ENCODE measurements at places on chromosomes 1 and 21.

DNA sequence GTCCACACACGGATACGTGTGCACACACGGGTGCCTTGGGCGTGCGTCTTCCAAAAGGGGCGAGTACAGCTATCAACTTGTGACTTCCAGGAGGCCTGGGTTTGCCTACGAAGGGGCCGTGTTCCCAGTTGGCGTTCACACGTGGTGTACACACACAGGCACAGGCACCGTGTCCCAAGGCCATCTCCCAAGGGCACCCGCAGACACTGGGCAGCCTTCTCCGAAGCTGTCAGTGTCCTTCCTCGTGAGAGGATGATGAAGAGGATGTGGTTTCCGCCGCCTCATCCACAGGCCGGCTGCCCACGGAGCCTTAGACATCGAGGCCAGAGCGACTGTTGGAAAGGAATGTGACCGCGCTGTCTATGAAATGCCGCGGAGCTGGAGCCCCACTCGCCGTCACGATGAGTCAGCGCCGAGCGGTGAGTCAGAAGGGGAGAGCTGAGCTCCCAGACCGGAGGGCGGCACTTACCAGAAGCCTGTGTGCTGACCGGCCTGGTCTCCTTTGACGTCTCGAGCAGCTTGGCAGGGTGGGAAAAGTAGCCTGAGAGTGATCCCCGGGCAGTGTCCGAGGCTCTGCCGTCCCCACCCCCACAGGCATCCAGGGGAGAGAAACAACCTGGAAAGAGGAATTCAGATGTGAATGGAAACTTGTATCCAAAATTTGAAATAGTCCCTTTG lies 141.4 kb upstream of the ARHGEF16 start:
- peak; percentile 70 for DNase-seq

- no peak for DNase-seq
Observed at GRCh38 chr1:62693123-62693522, 4.9 kb upstream of the DOCK7 start.

DNA sequence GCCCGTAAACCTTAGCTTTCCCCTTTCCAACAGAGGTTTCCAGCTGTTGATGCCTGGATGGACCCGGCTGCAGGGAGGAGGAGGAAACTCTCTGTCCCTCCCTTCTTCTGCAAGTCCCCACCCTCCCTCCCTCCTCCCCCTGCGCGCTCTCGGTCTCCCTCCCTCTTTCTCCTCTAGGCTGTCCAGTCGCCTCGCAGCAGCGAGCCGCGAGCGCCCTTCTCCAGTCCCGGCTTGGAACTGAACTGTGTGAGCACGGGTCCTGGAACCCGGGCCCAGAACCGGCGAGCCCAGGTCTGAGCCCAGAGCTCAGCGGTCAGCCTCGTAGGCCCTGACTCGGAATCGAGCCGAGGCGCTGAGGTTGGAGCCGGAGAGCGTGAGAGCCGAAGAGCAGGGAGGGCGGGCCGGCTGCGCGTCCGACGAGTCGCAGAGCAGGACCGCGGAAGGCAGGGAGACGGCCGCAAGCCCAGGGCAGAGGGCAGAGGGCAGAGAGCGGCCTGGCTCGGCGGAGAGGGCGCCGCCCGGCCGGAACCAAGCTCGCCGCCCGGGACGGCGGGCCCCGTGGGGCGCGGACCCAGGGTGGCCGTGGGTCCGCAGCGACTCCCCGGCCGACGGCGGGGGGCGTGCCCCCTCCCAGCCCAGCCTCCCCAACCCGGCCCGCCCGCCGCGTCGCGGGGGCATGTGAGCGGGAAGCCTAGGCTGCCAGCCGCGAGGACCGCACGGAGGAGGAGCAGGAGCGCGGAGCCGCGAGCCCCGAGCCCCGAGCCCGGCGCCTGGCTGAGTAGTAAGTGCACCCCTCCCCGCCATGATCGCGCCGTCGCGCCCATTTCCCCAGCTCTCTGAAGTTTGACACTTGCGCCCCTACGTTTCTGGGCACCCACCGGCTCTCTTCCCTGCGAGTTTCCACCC lies at the start of gene SOX13:
SOX13 (plus strand) TSS at position 185 of the 906 bp plus-strand sequence. CDS start 39,801 bp downstream, outside the sequence.
- no peak for DNase-seq

- no peak for DNase-seq
Observed at GRCh38 chr1:209531006-209531405, 52.5 kb upstream of the CAMK1G start.

- no peak for DNase-seq
Observed at GRCh38 chr1:117392771-117393170, 25.5 kb downstream of the MAN1A2 start.

DNA sequence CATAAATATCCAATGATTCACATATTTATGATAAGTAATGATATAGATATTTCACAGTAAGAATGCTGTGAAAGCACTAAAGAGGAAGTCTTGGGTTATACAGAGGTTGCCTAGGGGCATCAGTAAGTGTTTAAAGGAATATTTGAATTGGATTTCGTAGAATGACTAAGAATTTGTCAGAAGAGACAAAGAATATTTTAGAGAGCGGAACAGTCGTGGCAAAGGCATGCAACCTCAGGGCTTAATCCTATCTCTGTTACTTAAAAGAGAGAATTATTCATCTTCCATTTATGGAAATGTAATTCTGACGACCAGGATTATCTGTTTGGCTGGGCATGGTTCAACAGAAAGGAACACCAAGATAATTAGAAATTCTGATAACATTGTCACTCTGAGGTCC lies 171.9 kb upstream of the NR5A2 start:
- no peak for DNase-seq

DNA sequence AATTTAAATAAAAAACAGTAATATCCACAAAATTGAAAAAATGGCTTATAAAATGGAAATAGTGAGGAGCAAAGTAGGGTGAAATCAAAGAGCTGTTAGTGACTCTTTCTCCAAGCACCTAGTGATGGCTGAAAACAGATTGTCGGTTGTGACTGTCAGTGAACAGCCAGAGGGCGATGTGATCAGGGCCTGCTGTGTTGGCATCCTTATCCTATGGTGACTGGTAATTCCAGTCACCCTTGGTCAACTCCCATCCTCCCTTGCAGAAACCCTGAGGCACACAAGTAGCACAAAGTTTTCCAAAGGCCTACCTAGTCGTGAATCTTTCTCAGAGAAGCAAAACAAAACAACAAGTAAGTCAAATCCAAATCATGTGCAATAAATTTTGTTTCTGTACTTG lies 599.8 kb upstream of the CXADR start:
- DNase-seq: no peak

DNA sequence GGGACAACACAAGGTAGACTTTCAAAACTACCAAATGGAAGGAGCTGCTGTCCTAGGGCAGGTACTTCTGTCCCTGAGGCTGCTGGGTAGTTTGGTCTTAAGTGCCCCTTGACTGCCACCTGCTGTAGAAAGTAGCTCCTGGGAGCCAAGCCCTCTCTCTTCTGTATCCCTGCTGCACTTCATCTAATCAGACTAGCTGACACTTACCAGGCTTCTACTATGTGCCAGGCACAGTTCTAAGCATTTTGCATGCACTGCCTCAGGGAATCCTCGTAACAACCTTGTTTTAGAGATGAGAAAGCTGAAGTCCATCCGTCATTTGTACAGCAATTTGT lies 15.9 kb upstream of the SRSF4 start:
- no peak for DNase-seq

GRCh38 chr1:24206516-24207394 lies 19.7 kb upstream of the IFNLR1 start:
- no peak for DNase-seq

DNA sequence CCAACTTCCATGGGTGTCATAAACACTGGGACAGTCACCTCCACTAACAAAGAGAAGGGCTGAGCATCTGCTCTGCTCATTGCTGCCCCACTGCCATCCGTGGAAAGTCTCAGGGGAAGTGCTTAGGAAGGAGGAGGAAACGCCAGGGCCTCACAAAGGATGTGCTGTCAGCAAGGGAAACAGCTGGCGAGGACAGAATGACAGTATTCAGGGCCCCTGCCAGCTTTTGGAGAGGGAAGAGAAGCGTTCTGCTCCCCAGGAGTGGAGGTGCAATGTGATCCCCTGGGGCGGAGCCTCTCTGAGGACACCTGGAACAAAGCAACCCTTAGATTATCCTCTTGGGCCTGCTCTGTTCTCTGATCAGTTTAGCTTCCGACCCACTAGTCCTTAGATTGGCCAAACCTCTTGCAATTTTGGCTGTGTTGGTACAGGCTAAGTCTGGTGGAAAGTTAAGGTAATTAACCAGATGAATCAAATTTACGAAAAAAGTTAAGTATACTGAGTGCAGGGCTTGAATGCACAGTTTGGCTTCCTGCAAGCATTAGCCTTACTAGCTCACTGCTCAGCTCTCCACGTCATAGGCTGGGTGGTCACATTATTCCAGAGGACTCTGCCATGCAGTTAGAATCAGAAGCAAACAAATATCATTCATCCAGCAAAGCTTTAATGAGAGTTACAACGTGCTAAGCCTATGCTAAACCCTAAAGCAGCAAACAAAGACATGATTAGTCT lies 170.2 kb upstream of the NFIA start:
- DNase-seq: no peak

DNA sequence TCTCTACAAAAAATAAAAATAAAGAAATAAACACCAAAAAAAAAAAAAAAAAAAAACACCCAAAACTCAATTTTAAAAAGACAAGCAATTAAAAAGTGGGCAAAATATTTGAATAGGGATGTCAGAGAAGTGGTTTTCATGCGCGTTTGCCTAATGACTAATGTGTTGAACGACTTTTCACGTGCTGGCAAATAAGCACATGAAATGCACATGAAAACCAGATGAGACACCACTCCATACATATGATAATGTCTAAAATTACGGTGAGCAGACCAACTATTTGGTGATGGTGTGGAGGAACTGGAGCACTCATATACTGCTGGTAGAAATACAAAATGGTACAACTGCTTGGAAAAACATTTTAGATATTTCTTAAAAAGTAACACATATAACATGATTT lies 39.4 kb upstream of the UHMK1 start:
- DNase-seq: no peak

DNA sequence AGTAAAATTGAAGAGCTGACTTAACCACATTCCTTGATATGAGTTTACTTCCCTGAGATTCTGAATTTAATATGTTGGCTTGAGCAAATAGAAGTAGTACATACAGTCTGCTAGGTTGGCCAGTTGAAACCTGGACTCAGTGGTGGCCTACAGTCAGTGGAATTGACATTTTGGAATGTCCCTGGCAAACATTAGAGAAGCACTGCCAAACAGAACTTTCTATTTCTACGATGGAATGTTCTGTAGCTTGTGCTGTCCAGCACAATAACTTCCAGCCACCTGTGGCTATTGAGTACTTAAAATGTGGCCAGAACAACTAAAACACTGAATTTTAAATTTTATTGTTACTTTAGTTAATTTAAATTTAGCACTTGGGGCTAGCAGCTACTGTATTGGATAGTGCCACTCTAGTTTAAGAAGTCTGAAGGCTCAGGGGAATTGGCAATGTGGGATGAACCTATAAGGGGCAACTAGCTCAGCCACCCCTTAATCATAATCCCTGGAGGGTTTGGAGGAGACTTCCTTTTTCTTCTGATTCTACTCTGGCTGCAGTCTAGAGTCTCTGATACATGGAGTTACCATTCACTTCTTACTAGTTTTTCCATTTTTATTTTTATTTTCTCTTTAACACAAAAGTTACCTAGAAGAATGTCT lies 10.3 kb upstream of the TEDDM1 start:
- DNase-seq: no peak

- DNase-seq: no peak
Observed at GRCh38 chr1:147292631-147293251, 50.3 kb downstream of the CHD1L start.

DNA sequence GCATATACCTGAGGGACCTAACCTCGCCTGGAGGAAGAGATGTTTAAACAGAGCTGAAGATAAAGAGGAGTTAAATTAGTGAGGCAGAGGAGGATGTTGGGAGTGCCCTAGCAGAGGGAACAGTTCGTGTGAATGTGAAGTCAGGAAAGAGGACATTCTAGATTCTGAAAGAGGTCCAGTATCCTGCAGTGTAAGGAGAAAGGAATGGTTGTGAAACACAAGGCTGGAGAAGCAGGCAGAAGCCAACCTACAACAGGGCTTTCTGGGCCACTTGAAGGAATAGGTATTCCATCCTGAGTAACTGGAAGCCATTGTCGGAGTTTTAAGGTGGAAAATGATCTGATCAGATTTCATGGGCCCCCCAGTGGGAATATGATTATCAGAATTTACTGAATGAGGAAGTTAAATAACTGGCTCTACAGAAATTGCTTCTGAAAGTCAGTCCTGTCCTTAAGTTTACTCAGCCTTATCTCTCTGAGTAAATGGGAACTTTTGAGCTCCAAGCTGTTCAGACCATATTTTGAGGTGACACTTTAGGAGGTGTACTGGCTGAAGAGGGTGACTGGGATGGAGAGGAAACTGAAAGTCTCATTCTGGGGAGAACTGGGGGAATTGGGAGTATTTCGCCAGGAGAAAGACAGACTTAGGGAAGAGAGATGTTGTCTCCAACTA lies 24.4 kb upstream of the FAAH start:
- no peak for DNase-seq

DNA sequence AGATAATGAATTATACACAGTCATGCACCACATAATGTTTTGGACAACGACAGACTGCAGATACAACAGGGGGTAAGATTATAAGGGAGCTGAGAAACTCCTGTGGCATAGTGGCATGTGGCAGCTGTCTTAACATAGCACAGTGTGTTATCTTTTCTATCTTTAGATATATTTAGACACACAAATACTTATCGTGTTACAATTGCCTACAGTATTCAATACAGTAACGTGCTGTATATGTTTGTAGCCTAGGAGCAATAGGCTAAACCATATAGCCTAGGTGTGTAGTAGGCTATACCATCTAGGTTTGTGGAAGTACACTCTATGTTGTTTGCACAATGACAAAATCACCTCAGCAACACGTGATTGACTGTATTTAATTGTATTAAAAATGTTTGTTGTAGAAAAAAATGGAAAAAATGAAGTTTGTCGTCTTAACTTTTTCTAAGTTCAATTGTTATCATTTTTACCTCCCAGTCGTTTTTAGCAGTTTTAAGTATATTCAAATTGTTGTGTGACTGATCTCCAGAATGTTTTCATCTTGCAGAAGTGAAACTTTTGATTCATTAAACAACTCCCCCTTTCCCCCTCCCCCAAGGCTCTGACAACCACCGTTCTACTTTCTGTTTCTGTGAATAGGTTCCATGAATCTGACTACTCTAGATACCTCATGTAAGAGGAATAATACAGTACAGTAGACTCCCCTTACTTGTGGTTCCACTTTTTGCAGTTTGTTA lies 351.0 kb upstream of the B3GALT2 start:
- DNase-seq: peak; percentile 58

- no peak for DNase-seq
Observed at GRCh38 chr1:47987601-47988000, 9.6 kb downstream of the TRABD2B start.

DNA sequence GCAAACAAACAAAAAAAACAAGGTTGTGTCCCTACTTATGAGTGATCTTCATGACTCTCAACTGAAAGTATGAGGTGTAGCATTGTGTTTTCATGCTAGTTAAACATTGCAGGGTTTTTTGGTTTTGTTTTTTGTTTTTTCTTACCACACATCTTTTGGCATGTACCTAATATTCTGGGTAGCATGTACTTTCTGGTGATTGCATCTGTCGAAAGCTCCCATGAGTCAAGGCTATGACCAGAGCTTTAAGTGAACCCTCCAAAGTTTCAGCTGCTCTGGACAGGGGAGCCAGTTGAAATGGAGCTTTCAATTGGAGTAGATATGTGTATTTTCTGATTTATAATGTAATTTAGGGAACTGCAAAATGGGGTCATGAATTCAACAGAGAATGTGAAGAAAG lies 115.5 kb downstream of the KCNK2 start:
- no peak for DNase-seq

Data from stimulated activated CD4-positive, alpha-beta T cell treated with anti-CD3 and anti-CD28 coated beads, Interleukin-12 subunit alpha, Interleukin-12 subunit beta, amount 100 ng/mL, for 24 hours (primary cell).